Right renal pelvis (tissue), 4 donors: ENCODE measurements at places on chromosomes 16 and 17. TPM values are rescaled to one million over a fixed set of nuclear protein-coding genes. Genes with fewer than 3 reads are reported as not detected.
A peak's percentile ranks its signal among the peaks of the same experiment; 100 is the strongest.

GRCh38 chr17:38706505-38707216, 1.6 kb downstream of the MLLT6 start:
- DNase-seq: no peak

DNA sequence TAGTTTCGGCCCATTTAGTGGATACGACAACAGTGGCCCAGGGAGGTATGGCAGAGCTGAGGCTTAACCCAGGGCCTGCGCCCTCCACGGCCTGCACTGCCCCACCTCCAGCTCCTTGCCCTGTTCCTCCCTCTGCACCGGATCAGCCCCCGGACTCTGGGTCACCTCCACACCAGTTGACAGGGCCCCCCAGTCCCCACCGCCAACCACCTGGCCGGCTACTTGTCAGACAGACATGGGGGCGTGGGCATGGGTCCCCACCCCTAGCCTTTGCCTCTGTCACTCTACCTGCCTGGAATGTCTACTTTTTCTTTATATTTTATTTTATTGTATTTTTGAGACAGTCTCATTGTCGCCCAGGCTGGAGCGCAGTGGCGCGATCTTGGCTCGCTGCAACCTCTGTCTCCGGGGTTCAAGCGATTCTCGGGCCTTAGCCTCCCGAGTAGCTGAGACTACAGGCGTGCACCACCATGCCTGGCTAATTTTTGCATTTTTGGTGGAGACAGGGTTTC, 3.0 kb upstream of the ACTG1 start:
- DNase-seq: no peak

DNA sequence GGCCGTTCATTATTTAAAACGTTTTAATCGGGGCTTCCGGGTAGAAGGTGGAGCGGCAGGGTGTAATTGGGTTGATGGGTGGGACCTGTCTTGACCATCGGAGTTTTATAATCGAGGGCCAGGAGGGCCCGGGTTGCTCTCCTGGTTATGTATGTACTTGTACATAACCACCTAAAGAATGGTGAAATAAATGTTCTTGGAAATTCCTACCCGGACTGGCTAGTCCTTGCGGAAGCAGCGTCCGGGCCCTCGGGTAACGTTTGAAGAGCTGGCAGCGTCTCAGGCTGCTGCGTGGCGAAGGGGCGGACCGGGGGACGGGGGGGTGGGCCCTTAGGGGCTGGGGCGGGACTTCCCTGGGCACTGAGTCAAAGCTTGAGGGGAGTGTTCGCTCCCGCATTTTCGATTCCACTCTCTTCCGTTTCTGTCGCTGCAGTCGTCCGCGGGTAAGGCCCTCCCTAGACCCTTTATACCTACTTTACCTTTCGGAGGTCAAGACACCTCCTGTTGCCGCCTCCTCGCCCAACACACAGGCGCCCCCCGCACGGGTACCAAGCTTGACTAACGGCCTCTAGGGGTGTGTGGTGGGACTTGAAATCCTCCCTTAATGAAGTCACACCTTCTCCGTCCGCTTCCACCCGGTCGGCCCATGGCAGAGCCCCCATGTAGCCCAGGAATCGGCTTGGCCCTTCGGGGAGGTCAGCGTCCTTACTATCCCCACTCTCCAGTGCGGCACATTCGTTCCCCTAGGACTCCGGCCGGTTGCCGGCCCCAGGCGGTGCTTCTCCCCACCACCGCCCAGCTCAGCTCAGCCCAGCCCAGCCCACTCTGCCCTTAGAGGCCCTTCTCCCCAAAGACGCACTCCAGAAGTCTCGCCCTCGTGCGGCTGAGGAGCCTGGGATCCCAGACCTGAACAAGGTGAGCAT, at the start of gene TMEM106A:
TSS of gene TMEM106A (plus strand) at position 396 of the 923 bp plus-strand sequence. CDS start 1,167 bp downstream, outside the sequence.
- DNase-seq: peak; percentile 75

ZNF469 gene
- 1.3 TPM for polyA plus RNA-seq

GRCh38 chr17:30337393-30337999, 3.6 kb upstream of the TMIGD1 start:
- DNase-seq: no peak

GRCh38 chr17:80531400-80531799, 13.2 kb upstream of the RPTOR start:
- DNase-seq: no peak

DNA sequence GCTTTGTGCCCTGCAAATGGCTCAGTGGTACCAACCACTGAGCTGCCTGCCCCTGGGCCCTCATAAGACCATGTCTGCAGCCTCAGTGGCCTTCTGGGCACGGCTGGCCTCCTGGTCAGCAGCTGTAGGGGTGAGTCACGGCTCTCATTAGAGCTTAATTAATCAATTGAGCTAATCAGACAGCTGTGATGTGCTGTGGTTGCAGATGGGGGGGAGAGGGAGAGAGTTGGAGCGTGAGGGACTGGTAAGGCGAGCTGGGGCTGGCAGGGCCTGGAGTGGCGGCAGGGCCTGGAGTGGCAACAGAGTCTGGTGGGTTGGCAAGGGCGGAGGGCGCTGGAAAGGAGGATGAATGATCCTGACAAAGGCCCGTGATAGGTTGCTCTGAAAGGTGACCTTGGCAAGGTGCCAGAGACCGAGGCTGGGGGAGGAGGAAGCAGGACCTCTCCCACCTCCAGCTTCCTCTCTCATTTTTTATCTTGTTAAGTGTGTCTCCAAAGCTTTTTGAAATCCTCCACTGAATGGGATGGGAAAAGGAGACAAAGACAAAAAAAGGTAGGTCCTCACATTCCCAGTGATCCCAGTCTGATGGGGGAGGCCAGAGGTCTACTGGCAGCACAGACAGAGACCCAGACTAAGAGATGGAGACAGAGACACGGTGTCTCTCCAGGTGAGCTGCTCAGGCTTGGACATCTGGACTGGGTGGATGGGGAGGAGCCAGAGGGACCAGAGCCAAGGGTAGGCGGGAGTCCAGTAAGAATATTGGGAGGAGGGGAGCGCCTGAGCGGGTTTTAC, 41.6 kb downstream of the DCAKD start:
- no peak for DNase-seq

TBC1D3L gene
- polyA plus RNA-seq: 17.0 TPM

OTOA gene
- 0.07 TPM for polyA plus RNA-seq

DNA sequence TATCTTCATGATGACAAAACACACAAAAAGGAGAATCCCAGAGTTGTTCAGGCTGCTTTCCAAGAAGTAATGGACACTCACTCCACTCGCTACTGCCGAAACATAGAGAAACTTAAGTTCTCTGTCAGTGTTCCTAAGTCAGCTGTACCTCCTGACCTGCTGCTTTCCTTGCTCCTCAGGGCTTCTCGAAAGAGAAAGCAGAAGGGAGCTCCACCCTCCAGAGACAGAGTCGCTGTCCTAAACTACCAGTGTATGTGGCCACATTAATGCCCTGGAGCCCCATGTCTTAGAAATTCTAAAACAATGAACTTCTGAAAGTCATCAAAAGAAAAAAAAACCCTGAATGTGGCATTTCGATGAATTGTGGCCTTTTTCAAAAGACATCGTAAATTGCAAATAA, 390.8 kb upstream of the MON1B start:
- no peak for DNase-seq

NOXO1 gene
- 0.76 TPM for polyA plus RNA-seq

NLGN2 gene
- 22.8 TPM for polyA plus RNA-seq

DNA sequence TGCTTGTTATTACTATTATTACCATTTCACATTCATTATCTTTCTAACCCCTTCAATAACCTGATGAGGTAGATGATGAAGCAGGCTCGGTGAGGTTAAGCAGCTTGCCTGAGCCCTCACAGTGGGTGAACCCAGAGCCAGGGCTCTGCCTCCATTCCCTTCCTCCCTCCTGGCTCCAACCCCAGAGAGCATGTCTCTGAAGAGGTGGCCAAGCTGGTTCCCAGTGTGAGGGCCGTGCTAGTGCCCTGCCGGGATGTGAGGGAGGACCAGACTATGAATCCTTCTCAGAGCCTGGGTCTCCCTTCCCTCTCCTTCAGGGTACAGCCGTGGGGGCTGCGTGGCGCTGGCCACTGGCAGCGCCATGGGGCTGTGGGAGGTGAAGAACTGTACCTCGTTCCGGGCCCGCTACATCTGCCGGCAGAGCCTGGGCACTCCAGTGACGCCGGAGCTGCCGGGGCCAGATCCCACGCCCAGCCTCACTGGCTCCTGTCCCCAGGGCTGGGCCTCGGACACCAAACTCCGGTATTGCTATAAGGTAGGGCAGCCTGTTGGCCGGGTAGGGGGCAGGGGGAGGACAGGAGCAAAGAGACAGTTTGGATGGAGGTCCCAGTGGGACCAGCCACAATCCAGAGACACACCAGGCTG, 49.6 kb downstream of the MRC2 start:
- DNase-seq: no peak

DNA sequence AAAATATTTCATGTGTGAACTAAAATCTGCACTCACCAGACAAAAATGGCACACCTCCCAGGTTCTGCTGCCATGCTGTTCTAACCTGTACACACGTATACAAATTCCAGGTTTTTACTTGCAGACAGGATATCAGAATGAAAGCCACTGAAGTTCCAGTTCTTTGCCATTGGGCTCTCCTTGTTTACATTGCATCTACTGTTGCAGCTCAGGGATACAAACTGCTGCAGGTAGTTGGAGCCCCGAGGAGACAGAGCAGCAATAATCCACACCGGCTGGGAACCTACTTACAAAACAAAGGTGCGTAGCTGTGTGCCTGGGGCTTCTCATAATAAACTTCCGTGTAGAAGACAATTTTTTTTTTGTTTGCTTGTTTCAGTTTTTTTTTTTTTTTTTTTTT, 59.6 kb downstream of the HAPSTR1 start:
- no peak for DNase-seq

DNA sequence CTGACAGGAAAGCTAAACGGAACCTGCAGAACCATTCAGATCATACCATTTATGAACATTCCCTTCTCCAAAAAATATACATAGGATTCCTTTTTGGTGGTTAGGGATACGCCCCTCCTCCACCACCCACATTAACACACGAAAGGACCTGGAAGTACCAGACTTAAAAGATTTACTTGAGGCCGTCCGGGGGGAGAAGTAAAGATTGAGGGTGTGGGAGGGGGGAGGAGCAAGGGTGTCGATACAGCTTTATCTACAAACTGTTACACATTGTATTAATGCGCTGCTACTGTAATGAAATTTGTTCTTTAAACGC, 537 bp downstream of the PALB2 start:
- DNase-seq: no peak

GJD3 gene
- polyA plus RNA-seq: not detected

DNA sequence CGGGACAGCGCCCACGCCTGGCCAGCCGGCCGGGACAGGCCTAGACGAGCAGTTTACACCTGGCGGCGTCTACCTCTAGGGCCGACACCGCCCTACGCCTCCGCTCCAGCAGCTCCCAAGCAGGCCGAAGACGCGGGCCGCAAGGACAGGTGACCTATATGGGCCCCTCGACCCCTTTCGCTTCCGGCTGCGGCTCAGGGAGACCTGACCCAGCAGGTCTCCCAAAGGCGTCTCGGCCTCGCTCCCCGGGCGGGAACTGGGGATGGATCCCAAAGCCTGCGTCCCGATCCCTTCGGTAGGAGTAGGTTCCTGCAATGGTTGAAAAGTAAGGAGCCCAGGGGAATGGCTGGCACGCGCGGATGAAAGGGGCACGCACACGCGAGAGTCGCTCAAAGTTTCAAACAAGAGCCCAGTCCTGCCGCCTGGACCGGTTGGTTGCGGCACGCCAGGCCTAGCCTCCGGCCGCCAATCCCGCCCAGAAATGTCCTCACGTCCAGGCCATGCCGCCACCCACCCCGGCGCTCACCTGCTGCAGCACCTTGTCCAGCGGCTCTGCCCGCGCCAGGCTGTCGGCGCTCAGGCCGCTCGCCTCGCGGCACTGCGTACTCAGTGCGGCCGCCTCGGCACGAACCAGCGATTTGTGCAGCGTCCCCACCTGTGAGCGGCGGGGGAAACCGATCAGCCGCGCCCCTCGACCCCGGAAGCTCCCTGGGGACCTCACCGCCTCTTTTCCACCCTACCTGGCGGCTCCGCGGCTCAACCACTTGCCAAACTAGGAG, 630 bp downstream of the ESRP2 start:
- no peak for DNase-seq

DNA sequence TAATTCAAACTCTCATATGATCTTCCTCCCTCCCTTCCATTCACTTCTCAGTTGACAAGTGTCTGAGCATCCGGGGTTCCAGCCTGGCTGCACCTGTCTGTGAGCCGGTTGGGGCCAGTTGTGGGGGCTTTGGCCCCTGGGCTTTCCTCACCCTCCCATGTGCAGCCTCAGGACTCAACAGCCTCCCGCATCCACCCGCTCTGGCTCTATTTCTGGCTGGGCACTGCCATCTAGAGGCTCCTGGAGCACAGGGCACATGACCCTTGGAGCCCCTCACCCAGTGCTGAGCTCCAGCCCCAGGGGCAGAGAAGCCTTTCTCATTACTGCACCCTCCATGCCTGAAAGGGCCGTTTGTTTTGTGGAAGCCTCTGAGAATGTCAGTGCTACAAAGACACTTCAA, 43.3 kb downstream of the HAPSTR1 start:
- DNase-seq: no peak

DNA sequence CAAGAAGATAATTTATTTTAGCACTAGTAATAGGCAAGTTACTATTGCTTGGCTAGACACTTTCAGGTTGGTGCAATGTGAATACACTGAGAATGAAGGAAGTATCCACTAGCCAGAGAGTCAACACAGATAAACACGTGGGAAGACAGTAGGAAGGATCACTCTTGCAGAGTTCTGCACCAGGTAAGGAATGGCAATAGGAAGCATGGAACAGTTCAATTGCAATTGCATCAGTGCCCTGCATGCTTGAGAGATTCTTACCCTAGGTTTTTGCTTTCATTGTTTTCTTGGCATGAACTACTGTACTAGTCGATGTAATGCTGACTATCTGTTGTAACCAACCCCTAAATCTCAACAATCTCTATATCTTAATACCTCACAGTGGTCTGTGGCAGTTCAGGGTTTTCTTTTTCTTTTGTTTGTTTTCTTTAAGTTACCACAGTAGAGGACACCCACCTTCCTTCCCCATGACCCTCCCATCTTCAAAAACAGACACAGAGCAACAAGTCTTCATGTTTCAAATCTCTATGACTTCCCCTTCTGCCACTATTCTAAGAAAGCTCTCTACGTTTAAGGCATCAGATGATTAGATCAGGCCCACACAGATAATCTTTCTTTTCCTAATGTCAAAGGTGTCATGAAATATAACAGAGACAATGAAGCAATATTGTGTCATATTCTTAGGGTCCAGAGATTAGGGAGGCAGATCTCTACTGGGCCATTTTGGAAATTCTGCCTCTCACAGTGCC, 18.1 kb upstream of the ABCA8 start:
- no peak for DNase-seq

FOXL1 gene
- 18.2 TPM for polyA plus RNA-seq

- peak; percentile 86 for DNase-seq
Observed at GRCh38 chr17:40100669-40101366, 429 bp upstream of the NR1D1 start.

DNA sequence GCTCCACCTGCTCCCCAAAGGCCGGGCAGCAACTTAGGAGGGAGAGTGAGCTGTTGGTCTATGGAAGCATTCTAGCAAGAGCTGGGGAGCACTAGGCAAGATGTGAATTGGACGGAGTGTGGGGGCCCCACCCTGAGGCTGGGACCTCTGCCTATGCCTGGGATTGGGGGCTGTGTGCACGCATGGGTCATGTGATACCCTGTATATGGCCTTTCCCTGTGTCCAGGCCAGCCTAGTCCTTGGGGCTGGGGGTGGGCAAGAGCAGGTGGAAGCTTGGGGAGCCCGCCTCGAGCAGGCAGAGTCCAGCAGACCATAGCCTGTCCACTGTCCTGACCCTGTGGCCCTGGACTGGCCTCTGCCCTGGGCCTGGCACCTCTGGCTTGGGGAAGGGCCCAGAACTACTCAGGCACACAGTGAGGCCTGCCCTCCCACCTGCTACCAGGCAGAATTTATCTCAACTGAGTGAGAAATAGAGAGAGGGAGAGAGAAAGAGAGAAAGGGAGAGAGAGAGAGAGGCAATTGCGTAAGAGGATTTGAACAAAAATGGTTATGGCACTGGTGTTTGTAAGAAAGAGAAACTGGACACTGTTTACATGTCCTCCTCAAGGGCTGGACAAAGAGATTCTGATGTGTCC, 19.1 kb downstream of the PDP2 start:
- DNase-seq: no peak
